Fibroblast of lung (primary cell): ENCODE measurements at places on chromosomes 2 and 18. TPM values are rescaled to one million over a fixed set of nuclear protein-coding genes. Genes with fewer than 3 reads are reported as not detected.

The CFAP221 gene
- 0.26 TPM in 1 of 2 replicates, not detected in the other for total RNA-seq

The MPPE1 gene
- 29.7 and 32.1 TPM in 2 replicates for total RNA-seq

The MERTK gene
- total RNA-seq: 1.8 and 6.6 TPM in 2 replicates

GRCh38 chr18:6444466-6445228, 29.9 kb upstream of the L3MBTL4 start:
- DNase-seq: no peak

DNA sequence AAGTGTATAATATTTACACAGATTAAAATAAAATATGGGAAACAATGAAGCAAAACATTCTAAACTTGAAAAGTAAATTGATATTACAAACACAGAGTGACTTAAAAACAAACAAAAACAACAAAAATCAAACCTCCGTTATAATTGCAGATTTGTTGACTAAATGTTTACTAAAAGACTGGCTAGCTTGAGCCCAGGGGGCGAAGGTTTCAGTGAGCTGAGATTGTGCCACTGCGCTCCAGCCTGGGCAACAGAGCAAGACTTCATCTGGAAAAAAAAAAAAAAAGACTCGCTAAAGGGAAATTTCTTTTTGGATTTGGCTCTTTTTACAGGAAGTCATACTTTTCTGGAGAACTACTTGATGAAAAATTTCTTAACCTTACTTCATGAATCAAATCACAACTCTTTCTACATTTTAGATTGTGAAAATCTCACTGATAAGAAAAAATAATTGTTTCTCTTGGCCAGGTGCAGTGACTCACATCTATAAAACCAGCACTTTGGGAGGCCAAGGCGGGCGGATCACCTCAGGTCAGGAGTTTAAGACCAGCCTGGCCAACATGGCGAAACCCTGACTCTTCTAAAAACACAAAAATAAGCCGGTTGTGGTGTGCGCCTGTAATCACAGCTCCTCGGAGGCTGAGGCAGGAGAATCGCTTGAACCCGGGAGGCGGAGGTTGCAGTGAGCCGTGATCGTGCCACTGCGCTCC, 9.7 kb downstream of the TFPI start:
- DNase-seq: peak; percentile 68

GRCh38 chr2:119721462-119721861, 38.3 kb upstream of the PTPN4 start:
- no peak for DNase-seq
